ENCODE measurements at places on chromosomes 4 and X.

DNA sequence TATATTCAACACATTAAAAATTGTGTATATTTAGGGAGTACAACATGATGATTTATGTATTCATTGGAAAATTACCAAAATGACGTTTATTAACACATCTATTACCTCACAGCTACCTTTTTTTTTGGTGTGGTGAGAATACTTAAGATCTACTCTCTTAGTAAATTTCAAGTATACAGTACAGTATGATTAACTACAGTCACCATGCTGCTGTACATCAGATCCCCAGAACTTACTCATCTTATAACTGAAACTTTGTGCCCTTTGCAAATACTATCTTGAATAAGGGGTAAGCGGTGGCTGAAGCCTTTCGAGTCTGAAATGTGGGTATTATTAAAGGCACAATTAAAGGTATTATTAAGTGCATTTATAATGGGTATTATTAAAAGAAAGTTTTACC lies 976 bp downstream of the PHKA1 start:
- DNase-seq, result no peak

GRCh38 chr4:176784816-176785215 lies 7.9 kb downstream of the VEGFC start:
- no peak for DNase-seq

GRCh38 chr4:18440527-18441202 lies 419.1 kb upstream of the LCORL start:
- no peak for DNase-seq

- no peak for DNase-seq
These were observed 39.1 kb downstream of the TMEM164 start for GRCh38 chrX:110041980-110042379.

GRCh38 chr4:167100120-167100519 lies 134.2 kb downstream of the SPOCK3 start:
- DNase-seq, result no peak

DNA sequence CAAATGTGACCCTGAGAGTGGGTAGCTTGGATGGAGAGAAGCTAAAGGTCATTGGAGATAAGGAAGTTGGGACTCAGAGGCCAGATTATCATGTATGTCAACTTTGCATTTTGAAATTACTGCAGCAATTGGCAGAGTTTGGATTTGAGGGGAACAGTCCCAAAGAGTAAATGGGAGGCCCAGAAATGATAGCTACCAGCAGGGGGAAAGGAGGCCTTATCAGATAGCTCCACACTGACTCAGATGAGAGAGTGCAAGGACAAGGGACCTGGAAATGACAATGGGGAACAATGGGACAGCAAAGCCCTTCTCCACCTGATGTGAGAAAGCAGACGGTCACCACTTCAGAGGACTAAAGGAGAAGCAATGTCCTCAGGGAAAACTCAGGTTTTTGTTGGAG lies 201.5 kb upstream of the JADE1 start:
- DNase-seq, result no peak

DNA sequence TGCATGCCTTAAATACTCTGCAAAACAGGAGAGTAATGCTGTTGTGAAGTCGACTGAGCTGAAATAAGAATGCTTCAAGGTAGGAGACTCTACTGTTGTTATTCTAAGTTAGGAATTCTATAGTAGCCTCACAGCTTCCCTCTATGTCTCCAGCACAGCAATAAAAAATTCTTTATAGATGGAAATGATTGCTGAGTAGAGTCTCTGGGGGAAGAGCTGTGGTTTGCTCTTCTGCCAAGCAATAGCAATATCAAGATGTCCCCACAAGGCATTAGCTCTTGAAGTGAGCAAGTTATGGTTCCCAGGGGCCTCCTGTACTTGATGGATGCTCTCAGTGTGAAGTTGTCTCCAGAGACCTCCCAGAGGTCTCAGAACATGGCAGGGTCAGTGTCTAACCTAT lies 880.6 kb upstream of the FRG1 start:
- DNase-seq, result no peak

GRCh38 chr4:140071806-140072205 lies 82.2 kb downstream of the MAML3 start:
- no peak for DNase-seq

- no peak for DNase-seq
These were observed 113.1 kb downstream of the ATP8A1 start for GRCh38 chr4:42543762-42544161.

DNA sequence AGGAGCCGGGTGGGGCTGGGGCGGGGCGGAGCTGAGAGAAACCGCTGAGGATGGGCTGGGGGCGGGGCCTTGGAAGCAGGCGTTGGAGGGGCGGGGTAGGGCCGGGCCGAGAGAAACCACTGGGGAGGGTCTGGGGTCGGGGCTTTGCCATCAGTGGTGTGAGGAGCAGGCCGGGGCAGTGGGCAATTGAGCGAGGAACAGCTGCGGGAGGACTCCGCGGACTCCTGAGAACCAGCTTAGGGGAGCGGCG lies 1.3 kb upstream of the EOLA2 start:
- no peak for DNase-seq

DNA sequence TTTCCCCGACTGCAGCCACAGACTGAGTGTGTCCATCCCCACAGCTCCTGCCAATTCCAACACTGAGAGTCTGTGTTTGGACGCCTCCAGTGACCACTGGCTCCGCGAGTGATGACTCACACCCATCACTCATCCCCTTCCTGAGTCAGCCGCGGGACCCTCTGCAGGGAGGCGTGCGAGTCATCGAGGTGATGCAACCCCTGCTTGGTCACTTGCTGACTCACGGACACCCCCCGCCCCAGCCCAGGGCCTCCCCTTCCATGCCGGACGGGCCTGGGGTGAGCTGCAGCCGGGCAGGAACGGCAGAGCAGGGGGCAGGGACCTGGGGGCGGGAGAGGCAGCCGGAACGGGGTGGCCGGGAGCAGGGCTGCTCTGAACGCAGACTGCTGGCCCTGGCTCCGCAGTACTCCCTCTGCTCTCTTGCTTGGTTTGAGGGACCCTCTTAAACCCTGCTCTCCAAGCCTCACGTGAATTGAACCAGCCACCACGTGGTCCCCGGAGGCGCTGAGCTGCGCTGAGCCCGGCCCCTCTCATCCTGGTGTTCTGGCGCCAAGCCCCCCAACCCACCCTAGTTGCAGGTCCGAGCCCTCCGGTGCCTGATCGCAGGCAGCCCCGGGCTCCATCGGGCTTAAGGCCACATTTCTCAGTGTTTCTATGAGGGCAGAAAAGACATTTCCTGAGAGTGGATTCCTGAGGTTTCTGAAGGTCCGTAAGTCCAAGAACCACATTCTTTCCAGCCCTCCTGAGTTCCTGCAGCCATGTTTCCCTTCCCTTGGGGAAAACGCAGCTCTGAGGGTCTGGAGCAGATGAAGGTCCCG lies 32.4 kb downstream of the FGFRL1 start:
- DNase-seq, result no peak

- no peak for DNase-seq
These were observed 12.1 kb downstream of the PPA2 start for GRCh38 chr4:105461621-105462382.

DNA sequence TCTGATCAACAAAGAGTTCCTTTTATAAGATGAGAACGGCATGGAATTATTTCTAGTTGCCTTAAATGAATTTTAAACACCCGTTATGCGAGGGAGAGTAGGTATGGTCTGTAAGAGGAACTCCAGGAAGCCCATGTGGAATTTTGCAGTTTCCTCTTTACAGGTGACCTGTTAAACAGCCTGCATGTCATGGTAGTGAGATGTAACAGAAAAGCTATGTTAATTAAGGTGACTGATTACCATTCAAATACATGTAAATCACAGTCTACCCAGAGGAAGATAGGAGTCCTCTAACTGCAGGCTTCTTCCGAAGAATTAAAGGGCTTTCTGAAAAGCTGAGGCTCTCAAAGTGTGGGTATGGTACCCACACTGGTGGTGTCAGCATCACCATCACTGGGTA lies 163.6 kb downstream of the CBR4 start:
- no peak for DNase-seq
